ENCODE measurements at places on chromosomes 5 and 9.

- DNase-seq: no peak
Observed at GRCh38 chr5:111119856-111120255, 27.7 kb downstream of the WDR36 start.

DNA sequence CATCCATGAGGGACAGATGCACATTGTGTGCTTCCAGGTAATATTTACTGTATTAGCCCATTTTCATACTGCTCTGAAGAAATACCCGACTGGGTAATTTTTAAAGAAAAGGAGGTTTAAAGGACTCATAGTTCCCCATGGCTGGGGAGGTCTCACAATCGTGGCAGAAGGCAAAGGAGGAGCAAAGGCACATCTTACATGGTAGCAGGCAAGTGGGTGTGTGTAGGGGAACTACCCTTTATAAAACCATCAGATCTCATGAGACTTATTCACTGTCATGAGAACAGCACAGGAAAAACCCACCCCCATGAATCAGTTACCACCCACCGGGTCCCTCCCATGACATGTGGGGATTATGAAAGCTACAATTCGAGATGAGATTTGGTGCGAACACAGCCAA, 148.8 kb upstream of the FBXL17 start:
- no peak for DNase-seq

DNA sequence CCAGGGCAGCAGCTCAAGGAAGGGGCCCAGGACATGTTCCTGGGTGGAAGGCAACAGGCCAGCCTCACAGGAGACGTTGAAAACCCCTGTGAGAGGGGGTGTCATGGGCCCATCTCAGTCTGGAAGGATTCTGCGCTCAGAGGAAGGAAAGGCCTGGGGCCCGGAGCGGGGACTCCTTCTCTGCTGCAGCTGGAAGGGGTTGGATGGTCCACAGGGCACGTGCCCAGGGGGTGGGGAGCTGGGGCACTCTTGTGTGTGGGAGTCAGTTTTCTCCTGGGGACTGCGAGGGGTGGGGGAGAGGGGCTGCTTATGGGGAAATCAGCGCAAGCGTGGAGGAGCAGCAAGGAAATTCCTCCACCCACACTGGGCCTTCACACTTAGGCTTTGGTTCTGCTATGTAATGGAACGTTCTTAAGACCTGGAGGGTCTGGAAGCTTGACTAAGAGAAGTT, 2.9 kb upstream of the LPCAT1 start:
- DNase-seq: no peak

DNA sequence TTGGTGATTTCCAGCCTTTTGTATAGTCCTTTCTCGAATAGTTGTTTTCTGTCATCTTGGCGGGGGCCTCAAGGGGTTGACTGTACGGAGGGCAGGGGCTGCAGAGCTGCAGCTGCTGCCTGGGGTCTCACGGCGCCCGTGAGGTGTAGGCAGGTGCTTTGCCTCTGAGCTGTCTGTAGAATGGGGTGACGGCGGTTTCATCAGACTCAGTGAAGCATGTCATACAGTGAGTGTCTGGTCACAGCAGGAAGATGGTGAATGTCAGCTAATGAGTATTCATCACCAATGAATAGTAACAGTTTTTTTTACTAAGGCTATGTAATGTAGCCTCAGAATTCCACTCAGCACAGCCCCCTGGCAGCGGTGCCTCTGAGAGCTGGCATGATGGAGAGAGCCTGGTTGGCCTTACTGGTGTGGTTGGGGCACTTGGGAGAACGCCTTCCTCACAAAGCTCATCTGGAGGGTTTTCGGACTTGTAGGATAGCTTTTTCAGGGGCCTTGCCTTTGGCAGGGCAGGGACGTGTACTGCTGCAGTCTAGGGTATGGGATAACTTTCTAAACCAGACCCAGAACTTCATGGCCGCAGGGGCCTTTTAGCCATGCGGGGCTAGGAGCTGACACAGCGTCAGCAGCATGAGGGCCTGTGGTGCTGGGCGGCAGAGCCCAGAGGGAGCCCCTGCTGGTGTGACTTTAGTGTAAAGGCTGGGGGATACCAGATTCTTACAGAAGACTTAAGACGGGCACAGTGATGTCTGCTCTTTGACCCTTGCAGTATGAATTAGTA, 15.0 kb downstream of the TENT4A start:
- DNase-seq: no peak

GRCh38 chr9:113581865-113582697, 118.6 kb downstream of the RGS3 start:
- no peak for DNase-seq

DNA sequence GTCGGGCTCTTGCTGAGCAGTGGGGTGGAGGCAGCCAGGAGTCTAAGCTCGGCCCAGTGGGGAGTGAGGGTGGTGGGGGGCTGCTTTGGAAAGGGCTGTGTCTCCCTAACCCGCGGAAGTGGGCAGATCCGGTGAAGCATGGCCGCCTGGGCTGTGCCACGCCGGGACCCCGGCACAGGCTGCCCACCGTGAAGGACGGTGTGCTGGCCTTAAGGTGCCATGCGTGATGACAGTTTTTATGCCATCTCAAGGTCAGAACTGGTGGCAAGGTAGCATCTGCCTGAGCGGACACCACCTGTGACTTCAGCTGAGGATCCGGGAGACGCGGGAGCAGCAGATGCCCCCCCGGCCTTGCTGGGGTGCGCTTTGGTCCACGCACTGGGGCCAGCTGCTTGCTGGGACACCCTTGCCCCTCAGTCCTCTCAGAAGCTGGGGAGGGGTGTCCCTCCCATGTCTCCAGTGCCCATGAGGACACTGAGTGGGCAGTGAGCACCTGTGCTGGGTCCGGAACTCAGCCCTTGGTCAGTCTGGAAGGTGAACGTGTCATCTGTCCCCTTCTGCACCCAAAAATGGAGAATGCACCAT, 53.9 kb downstream of the AHRR start:
- no peak for DNase-seq

DNA sequence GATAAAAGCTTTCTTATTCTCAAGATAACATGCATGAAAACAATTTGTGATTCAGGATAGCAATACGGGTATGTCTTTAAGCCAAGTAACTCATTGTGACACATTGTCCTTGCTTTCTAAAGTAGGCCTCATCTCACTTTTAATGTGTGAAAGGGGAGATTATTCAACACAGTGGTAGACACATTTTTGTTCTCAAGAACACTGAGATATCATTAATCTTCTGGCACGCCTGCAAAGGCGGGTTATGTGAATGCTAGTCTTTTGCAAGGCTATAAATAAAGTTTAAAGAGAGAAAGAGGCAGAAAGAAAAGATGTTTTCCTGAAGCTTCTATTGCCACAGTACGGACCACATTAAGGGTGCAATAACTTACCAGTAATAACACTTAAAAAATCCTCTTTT, 181.8 kb upstream of the MEF2C start:
- no peak for DNase-seq

- no peak for DNase-seq
Observed at GRCh38 chr5:140142246-140142645, 16.5 kb downstream of the IGIP start.

- DNase-seq: no peak
Observed at GRCh38 chr9:94082553-94082952, 1.7 kb upstream of the PTPDC1 start.

DNA sequence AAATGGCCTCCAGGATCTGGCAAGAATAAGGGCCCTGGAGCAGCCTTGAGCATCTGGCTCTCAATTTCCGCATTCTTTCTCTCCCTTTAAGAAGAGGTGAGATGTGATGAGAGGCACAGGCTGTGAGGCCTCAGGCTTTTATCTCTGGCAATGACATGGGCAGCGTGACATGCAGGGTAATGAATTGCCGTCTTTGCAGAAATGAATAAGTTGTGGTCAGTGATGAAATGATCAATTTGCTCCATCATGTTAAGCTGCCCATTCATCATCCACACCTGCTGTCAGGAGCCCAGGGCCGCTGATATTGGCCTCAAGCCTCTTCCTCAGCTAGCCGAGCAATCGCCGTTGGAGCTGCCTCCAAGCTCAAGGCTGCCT, 265.3 kb downstream of the TRIM32 start:
- DNase-seq: no peak

DNA sequence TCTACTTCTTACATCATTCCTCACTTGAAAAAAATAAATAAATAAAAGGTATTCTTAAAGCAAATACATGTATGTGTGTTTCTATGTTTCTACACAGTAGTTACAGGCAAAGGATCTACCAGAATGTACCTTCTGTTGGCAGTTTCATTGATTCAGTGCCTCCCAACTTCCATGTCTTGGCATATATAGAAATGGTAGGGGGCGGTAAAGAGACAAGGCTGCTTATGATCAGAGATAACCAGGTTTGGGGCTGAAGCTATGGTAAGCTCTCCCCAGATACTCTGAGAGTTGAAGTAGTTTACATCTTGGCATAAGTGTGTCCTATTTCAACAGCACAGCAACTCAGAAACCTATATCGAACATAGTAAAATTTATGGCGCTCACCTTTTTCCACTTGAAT, 1075.4 kb upstream of the C9orf72 start:
- DNase-seq: no peak
